Activated CD4-positive, CD25-positive, alpha-beta regulatory T cell treated with anti-CD3 and anti-CD28 coated beads, Interleukin-2, amount 50 U/mL, for 16 hours (primary cell): ENCODE measurements at places on chromosomes 7 and 10.

- no peak for DNase-seq
Observed at GRCh38 chr7:105188201-105188600, 174.2 kb downstream of the KMT2E start.

DNA sequence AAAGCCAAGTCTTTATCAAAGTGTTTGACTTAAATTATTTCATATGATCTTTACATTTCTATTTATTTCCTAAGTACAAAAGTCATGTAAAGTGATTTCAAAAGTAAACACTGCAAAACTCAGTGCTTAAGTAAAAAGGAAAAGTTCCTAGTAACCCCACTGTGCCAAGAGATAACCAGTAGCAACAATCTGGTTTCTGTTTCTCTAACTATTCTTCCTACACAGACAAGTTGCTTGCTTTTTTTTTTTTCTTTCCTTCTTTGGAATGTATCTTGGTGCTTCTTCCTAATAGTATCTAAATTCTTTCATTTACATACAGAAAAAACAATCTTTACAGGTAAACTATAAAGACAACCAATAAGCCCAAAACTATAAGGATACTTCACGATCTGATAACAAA, 3.1 kb downstream of the JCAD start:
- DNase-seq: no peak

DNA sequence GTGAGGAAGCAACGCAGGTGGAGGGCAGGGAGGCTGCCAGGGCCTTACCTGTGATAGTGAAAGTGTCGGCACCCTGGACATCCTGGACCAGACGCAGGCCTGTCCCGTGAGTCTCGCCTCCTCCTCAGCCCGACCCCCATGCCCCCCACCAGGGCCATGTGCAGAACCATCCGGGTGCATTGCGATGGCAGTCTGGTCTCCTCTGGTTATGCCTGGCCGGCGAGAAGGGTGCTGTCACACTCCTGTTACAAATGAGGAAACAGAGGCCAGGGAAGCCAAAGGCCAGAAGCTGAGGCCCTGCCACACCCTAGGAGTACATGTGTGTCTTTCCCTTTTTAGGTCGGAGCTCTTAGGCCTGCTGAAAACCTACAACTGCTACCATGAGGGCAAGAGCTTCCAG, 7.2 kb downstream of the DEPP1 start:
- DNase-seq: no peak

GRCh38 chr10:29835055-29835454, 200.3 kb upstream of the SVIL start:
- DNase-seq: no peak

DNA sequence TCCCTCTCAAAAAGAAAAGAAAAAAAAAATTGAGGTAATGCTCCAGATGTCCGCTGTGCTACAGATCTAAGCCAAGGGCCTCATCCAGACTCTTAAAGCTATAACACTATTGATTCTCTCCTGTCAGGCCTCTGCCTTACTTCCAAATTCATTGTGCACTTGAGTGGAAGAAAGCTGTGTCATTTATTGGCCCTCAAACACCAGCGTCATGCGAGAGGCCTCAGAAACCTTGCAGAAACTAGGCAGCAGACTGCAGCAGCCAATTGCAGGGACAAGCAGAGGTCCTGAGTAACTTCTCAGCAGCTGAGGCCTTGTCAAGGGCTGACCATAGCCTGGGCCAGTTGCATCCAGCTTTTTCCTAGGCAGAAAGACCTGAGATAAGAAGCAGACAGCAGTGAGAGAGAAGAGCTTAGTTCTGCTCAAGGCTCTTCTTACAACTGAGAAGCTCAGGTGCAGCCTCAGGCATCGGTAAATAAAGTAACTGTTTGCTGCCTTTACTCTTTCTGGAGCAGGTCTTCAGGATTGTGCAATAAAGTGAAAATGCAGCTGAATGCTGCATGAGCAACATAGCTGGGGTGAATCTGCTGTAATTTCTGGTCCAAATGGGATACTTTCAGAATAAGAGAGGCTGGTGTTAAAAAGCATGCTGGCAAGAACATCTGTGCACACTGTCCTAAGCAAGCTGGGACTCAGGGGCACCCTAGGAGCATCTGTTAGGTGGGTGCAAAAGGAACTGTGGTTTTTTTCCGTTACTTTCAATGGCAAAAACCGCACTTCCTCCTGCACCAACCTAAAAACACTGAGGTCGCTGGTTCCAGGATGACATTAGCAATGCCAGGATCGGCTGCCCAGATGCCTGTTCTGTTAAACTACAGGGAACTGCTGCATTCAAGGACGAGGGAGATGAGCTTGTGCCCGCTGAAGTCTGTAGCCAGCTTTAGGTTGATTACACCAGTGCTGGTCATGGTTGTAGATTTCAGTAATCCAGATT, 181.8 kb upstream of the PFKP start:
- no peak for DNase-seq

DNA sequence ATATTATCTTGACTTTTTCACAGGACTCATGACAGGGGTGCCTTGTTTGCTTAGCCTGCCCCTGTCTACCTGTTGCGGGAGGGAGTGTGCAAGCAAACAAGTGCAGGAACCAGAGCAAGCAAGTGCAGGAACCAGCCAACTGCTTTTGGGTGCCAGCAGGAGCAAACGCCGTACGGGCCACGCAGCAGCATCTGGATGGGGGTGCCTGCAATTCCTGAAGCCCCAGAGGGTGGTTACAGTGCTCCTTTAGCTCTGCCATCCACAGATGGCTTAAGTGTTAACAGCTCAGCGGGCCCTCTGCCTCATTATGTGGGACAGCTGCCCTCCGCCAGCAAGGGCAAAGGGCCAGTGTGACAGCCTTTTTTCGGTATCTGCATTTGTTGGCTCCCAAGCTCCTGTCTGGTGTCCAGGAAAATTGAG, 83.5 kb downstream of the MICU1 start:
- DNase-seq: no peak

DNA sequence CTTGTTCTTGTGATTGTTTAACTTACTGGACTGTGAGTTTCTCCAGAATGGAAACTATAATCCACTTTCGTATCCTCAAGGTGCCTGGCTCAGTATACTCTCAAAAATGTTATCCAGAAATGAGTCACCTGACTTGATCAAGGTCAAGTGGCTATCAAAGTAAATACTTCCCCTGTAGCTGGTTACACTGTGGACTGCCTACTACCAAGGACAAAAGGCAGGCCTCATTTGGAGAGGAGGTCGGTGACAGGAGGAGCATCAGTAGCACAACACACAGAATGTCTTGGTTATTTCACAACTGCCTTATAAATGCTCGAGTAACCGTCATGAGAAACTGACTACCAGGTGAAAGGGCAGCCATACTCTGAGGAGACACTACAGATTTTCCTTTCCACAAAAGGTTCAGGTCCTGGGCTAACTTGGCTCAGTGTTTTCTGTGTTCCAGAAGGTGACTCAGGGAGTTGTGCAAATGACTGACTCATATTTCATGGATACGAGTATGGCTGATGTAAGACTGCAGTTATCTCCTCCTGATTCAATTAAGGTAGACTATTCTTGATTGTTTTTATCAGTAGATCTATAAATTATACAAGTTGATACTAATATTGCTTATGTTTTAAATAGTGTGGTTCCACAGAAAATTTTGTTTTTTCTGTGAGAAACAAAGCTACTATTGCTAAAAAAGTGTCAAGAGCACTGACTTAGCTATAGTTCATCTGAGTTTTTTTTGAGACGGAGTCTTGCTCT, 4.2 kb upstream of the CCNY start:
- no peak for DNase-seq

- peak; percentile 21 for DNase-seq
Observed at GRCh38 chr10:119090968-119091367, 10.4 kb upstream of the EIF3A start.

GRCh38 chr7:158265743-158266080, 321.9 kb downstream of the PTPRN2 start:
- DNase-seq: no peak

DNA sequence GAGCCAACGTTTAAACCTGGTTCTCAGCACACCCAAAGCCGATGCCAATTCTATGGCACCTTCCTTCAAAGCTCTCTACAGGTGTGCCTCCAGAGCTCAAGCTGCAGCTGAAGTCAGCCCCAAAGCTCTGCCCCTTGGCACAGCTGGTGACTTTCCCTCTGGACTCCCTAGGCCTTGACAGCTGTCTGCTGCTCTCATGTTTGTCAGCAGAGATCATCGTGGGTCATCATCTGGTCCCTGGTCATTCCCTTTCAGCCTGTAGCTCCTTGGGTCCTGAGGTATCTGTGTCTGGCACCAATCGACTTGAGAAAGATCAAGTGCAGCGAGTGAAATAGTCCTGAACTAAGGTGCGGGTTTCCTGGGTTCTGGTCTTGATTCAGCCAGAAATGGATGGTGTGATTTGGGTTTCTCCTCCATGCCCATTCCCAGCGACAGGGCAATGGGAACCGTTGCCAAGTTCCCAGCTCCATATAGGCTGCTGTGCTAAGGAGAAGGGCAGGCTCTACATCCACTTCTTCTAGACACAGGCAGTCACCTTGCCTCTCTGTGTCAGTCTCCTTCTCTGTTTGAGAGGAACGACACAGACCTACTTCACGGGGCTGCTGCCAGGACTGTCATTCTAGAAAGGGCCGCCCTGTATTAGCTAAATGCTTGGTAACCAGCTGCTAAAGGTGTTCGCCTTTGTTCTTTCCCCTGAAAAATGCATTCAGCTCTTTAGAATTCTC, 3.6 kb downstream of the PKD1L1 start:
- no peak for DNase-seq

GRCh38 chr7:30799976-30800661, 28.9 kb downstream of the MINDY4 start:
- DNase-seq: no peak

- no peak for DNase-seq
Observed at GRCh38 chr10:62384447-62385081, 10.4 kb downstream of the ZNF365 start.

GRCh38 chr7:22329816-22330524, 27.0 kb downstream of the RAPGEF5 start:
- no peak for DNase-seq

- DNase-seq: no peak
Observed at GRCh38 chr7:139829025-139829774, at the start of gene TBXAS1. TBXAS1 (plus strand) TSS chr7:139829264; CDS start chr7:139829391, 127 bp downstream.

GRCh38 chr10:125992254-125992653, 95.9 kb downstream of the FANK1 start:
- no peak for DNase-seq

GRCh38 chr7:72176875-72177274, 235.3 kb downstream of the CALN1 start:
- DNase-seq: no peak

DNA sequence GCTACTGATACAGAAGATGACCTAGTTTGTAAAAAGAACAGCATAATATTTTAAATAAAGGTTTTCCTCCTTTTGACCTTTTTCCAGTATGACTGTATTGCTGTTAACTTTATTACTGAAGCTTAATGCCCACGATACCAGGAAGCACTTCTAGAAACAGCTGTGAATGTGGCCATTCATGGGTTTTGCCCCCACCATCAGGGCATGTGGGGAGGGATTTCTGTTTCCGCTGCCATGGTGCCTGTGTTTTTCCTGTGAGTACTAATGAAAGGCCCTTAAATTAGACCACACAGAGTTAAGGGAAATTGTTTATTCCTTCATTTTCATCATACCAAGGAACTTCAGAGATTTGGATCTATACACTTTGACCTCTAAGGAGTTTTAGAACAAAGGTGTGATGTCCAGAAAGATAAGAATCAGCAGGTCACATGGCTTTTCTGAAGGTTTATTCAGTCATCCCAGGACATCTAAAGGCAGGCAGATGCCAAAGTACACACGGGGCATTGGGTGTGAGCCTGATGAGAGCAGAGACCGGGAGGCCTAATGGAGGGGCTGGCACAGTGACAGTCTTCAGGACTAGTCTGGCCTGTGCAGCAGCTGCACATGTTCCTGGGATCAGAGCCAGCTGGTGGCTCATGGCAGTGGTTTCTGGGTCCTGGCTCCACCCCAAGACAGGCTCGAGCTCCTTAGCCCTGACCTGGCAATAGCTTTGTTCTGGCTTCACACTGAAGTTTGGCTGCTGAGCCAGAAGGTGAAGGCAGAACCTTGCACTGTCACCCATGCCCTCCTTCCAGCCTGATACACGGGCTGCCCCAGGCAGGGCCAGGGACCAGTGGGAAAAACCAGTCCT, 190.9 kb downstream of the REEP3 start:
- DNase-seq: no peak

GRCh38 chr10:97314671-97315070, 4.4 kb upstream of the FRAT1 start:
- no peak for DNase-seq

DNA sequence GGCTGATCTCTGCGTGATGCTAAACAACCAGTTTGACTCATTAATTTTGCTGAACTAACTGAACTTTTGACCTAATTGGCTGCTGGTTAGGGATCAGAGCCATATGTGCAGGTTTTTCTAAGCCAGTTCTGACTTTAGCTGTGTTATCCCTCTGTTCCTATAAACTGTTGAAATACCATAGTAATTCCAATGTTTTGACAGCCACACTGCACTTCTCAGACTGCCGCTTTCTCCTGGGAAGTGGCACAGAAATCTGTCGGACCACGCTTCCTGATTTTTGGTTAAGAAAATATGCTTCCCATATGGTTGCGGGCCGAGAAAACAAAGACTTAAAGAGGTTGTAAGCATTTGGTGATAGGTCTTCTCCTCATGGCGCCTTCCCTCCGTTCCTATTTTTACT, 42.3 kb downstream of the TBXAS1 start:
- DNase-seq: no peak

- no peak for DNase-seq
Observed at GRCh38 chr7:103389263-103389662, 41.8 kb downstream of the PSMC2 start.
